ENCODE measurements at places on chromosomes 4 and X.

DNA sequence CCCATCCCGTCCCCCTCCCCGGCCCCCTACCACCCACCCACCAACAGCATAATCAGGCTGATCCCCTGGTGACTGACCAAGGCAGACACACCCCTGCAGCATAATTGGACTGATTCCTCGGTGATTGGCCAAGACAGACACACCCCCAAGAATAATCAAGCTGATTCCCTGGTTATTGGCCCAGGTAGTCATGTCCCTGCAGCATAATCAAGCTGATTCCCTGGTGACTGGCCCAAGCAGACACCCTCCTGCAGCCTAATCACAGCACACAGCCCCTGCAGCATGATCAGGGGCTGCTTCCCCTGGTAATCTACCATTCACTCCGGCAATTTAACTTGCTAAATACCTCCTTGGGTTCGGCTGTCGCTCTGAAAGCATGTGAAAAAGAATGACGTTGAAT is 47.5 kb upstream of the STS start:
- no peak for DNase-seq

DNA sequence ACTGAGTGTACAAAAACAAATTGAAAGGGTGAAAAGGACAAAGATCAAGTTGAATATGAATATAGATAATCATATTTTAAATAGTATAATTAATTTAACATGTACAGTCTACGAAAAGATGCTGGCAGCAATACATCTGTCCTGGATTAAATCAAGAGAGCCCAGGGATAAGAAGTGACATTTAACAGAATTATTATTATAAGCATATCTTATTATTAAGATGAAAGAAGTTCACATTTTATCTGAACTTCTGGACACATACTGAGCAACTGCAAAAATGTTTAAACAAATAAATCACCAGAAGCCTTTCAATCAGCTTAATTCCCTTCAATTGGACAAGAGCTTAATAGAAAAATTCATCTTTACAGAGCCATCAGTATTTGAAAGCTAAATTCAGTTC is 50.4 kb downstream of the SERTM2 start:
- no peak for DNase-seq

- DNase-seq: no peak
These were observed 373.8 kb downstream of the OPHN1 start for GRCh38 chrX:68059469-68059868.

DNA sequence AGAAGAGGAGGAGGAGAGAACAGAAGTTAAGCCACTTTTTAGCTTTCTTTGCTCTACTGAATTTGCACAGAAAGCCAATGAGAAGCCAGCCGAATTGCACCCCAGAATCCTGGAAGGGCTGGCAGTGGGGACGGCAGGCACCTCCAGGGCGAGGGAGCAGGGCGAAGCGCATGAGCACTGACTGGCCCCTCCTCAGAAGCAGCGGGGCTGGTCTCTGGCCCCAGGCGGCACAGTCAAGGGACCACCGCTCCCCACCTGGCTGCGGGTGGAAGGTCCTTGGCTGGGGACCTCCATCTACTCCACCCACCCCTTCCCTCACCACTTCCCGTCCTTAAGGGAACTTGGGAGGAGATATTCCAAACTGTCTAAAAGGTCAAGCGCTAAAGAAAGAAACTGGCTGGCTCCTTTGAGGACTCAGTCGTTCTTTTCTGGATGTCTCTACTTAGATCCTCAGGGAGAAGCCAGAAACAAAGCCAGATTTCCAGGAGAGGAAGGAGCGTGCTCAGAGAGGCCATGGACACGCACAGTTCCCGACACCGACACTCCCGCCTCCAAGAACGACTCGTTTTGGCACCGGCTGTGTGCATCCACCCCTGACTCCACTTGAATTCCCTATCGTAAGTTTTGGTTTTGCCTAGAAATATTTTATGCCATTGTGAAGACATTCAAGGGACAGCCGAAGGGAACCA is 59.5 kb upstream of the CRMP1 start:
- no peak for DNase-seq

DNA sequence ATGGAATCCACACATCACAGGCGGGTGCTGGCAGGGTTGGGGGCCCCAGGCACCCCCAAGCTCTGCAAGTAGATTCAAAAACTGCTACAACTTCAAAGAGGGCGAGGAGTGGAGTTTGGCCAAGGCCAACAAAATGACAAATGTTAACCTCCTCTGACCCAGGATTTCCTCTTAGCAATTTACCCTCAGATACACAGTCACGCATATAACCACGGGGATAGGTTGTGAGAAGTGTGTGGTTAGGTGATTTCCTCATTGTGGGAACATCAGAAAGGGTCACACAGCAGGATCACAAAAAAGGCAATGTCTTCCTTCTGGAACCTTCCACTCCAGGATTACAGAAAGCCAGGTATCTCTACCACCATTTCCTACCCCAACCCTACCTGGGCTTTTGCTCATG is 62.4 kb downstream of the C4orf50 start:
- no peak for DNase-seq

GRCh38 chr4:138297743-138298405 is 55.7 kb upstream of the SLC7A11 start:
- DNase-seq: no peak

DNA sequence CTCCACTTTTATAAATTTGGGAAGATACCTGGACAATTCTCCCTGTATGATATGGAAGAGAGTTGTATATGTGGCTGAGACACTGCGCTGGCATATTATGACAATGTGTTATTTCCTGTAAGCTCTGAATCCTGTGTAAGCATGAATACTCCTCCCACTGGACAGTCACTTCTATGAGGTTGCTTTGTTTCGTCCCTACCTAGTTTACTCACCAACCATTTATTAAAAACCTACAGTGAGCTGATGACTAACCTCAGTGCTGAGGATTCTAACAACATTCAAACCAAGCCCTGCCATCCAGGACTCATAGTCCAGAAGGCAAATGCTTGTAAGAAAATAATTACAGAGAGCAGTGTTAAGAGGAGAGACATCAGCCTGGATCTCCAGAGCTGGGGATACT is 1632.9 kb upstream of the TENM3 start:
- DNase-seq: no peak

All from stimulated activated CD4-positive, alpha-beta T cell treated with anti-CD3 and anti-CD28 coated beads, Interleukin-15, amount 100 ng/mL, for 1 hour (primary cell).